Heart right ventricle (tissue), 16 donors: ENCODE measurements at places on chromosomes 4 and X. TPM values are rescaled to one million over a fixed set of nuclear protein-coding genes. Genes with fewer than 3 reads are reported as not detected.

The SPACA5 gene
- total RNA-seq, result not detected

The FHIP1A gene
- total RNA-seq, result 22.0 TPM

The BEND4 gene
- total RNA-seq, result 0.19 TPM

The GAGE1 gene
- total RNA-seq, result not detected

The KLHL4 gene
- total RNA-seq, result 0.70 TPM

The GNL3L gene
- 44.6 TPM for total RNA-seq

The ZNF157 gene
- 0.23 TPM for total RNA-seq

The MAOB gene
- 103 TPM for total RNA-seq

The ARMCX4 gene
- 8.8 TPM for total RNA-seq

The LRAT gene
- not detected for total RNA-seq

The TMEM31 gene
- not detected for total RNA-seq

The TREX2 gene
- total RNA-seq, result not detected

The MAPK10 gene
- total RNA-seq, result 2.4 TPM

The DMD gene
- 183 TPM for total RNA-seq

The PNMA6F gene
- total RNA-seq, result not detected

The KDM5C gene
- total RNA-seq, result 36.0 TPM

The ESX1 gene
- not detected for total RNA-seq

The STK32B gene
- total RNA-seq, result 0.44 TPM
